GM12878 (cell line): ENCODE measurements at places on chromosomes 11 and 22. TPM values are rescaled to one million over a fixed set of nuclear protein-coding genes. Genes with fewer than 3 reads are reported as not detected.

DNA sequence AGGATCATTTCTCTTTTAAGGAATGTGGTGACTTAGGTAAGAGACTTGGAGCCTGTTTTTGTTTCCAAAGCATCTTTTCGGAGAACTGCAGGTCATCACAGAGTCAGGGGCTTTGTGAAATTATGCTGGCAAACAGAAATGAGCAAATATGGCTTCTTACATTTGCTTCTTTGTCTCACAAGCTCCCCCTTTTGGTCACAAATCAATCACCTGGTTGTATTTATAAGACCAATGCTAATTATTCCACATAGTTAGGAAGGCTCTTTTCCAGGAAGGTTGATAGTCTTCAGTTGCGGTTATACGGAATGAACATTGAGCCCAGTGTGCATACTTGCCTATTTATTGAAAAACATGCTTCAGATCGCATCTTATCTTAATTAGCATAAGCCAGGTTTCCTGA, 34.6 kb upstream of the CEP126 start:
- DNase-seq = no peak

DNA sequence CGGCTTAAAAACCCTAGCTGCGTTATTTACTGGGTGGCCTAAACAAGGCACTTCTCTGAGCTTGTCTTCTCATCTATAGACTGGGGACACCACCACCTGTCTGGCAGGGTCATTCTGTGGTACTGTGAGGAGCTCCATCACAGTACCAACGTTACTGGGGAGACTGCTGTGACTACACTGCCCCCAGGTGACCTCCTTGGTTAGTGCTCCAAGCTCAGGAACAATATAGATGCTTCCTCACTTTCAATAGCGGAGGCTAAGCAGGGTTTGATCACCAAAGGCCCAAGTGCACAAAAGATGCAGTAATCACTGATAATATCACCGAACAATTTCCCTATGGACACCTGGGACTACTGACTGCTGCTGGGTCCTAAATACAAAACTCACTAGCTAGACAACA, 18.8 kb downstream of the PRPF19 start:
- DNase-seq = no peak

DNAJB13 gene
- polyA plus RNA-seq = not detected in 2 replicates

TMEM191C gene
- polyA plus RNA-seq = 0.13 and 0.37 TPM in 2 replicates
